AG20443 (cell line): ENCODE measurements at places on chromosomes 1 and 21.

GRCh38 chr1:241696172-241696814 is 44.2 kb downstream of the WDR64 start:
- no peak for DNase-seq

DNA sequence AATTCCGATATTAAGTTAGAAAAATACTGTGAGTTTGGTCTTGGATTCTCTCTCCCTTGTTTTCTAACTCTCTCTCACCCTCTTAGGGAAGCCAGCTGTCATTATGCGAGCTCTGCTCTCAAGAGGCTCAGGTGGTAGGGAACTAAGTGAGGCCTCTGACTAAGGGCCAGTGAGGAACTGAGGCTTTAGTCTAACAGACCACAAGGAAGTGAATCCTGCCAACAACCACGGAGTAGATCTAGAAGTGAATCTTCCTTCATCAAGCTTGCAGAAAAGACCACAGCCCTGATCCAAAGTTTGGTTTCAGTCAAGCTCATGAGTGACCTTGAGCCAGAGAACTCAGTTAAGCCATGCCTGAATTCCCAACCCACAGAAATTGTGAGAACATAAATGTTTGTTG is 180.1 kb upstream of the PRMT6 start:
- DNase-seq = no peak

DNA sequence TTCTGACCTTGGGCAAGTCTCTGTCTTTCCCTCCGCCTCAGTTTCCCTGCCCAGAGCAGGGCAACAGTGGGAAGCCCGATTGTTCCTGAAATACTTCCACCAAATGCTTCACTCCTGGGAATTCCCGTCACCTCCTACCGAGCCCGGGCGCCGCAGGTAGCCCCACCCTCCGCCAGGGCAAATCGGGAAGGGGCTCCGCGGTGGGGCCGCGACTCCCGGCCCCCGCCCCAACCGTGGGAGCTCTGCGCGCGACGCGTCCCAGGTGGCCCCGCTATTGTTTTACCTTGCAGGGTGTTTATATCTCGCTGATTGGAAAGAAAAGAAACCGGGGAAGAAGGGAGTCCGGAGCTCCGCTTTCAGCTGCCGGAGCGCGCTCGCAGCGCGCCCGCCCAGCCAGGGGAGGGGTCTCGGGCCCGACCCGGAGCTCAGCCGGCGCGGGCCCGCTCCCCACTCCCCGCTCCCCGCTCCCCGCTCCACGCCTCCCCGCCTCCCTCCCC is 407 bp downstream of the IGSF3 start:
- DNase-seq = peak; percentile 37

DNA sequence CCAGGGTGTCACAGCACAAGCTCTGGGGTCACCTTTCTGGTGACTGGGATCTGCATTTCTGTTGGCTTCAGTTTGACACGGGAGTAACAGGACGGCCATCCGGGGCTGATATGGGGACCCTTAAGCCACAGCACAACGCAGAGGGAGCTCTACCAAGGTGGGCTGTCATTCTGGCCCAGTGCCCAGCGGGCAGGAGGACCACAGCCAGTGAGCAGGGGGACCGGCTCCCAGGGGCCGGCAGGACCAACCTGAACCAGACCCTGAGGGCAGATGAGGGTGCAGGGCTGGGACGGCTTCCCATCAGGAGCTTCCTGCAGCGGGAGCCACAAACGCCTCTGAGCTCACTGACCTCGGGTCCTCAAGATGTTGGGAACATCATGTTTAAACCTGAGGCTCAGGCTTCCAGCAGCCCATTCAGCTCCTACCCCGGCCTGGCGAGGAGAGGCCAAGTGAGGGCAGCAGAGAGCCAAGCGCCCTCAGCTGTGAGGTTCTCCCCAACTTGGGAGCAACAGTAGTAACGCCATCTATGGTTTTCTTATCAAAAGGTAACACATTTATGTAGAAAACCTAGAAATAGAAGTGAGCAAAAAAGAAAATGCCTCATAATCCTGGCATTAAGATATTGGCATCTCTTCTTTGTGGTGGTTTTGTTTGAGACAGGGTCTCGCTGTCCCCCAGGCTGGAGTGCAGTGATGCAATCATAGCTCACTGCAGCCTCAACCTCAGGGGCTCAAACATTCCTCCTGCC is 26.8 kb downstream of the TMEM201 start:
- peak; percentile 85 for DNase-seq

- no peak for DNase-seq
Observed at GRCh38 chr1:17970757-17971156, 136.8 kb upstream of the IGSF21 start.

DNA sequence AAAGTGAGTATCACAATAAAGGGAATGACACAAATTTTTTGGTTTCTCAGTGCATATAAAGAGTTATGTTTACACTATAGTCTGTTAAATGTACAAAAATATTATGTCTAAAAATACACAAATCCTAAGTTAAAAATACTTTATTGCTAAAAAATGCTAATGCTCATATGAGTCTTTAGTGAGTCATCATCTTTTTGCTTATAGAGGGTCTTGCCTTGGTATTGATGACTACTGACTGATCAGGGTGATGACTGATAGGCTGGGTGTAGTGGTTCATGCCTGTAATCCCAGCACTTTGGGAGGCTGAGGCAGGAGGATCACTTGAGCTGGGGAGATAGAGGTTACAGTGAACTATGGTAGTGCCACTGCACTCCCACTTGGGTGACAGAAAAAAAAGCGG is 12.9 kb upstream of the NUF2 start:
- DNase-seq = no peak

DNA sequence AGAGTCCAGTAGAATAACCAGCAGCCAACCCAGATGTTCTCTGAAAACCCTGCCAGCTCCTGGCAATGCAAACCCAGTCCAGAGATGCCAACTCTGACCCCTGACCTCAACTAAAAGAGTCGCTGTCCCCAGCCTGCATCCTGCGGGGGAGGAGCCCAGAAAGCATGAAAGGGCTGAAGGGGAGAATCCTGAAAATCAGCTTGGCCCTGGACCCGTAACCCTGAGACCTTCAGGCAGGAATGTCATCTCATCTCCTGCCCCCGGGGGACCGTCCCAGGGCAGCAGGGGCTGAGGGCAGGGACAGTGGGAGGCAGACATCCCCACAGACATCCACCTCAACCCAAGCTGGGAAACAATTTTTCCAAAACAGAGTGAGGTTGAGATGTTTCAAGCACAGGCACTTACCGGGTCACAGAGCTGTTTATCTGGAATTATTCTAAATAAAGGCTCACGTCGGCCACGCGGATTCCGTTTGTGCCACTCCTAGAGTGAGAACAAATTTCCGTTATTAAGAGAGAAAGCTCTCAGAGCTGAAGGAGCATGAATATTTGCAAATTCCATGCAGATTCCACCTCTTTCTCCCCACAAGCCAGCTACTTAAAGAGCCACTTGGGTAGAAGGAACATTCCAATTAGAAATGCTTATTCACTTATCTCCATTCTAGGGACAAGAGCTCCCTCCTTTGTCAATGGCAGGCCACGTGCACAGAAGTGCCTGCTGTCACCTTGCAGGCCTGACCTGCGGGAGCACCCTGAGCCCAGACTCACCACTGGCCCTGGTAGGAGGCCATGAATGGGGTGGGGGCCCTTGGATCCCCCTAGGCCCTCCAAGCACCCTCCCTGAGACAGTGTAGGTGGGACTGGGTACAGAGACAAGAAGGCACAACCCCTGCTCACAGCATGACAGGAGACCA is 240.1 kb downstream of the NPHP4 start:
- DNase-seq = no peak

DNA sequence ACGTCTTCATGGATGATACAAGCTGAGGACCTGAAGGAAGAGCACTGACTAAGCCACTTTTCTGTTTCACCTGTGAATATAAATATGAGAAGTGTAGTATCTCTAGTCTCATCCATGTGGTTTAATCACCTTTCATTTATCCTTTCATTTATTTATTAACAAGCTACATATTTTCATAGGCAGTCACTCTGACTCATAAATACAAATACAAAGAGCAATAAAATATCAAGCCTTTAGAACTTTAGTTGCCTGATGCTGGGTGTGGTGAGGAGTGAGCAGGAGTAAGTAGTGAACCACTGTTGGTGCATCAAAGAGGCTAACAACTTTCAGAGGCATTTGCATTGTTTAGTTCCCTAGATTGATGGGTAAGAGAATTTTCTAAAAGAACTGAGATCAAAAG is 269.0 kb upstream of the C1orf87 start:
- DNase-seq = no peak

- DNase-seq = peak; percentile 79
Observed at GRCh38 chr1:197774466-197775281, 606 bp downstream of the DENND1B start.

DNA sequence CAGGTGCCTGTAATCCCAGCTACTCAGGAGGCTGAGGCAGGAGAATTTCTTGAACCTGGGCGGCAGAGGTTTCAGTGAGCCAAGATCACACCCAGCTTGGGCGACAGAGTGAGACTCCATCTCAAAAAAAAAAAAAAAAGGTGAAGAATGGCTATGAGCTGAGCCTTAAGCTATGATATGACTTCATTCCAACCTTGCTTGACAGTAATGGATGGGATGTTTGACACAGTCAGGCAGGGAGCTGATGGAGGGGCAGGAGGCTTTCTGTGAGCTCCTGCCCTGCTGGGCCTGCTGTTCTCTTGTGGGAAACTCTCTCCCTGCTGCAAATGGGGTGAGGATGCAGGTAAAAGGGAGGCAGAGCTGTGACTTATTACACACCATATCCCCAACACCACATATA is 27.6 kb downstream of the NCF2 start:
- no peak for DNase-seq

- DNase-seq = no peak
Observed at GRCh38 chr1:205456868-205457745, 1.3 kb upstream of the BLACAT1 start.

DNA sequence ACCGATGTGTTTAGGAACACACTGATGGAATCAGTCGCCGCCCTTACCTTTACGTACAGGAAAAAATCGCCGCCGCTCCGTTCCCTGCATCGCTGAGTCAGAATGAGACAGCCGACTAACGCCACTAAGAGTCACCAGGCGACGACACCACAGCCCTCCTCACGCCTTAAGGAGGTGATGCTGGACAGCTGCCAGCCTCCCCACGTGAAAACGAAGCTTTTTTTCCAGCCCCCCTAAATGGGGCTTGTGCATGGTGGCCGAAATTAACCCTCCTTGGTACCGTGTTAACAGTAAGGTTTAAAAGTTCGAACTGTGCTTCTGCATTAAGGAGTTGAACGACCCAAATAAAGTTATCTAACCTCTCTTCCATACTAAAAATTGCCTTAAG is 511 bp downstream of the DNTTIP2 start:
- peak; percentile 59 for DNase-seq

- no peak for DNase-seq
Observed at GRCh38 chr1:159201642-159202041, 3.0 kb upstream of the ACKR1 start.

GRCh38 chr1:1137256-1138045 is 21.6 kb upstream of the C1orf159 start:
- no peak for DNase-seq

DNA sequence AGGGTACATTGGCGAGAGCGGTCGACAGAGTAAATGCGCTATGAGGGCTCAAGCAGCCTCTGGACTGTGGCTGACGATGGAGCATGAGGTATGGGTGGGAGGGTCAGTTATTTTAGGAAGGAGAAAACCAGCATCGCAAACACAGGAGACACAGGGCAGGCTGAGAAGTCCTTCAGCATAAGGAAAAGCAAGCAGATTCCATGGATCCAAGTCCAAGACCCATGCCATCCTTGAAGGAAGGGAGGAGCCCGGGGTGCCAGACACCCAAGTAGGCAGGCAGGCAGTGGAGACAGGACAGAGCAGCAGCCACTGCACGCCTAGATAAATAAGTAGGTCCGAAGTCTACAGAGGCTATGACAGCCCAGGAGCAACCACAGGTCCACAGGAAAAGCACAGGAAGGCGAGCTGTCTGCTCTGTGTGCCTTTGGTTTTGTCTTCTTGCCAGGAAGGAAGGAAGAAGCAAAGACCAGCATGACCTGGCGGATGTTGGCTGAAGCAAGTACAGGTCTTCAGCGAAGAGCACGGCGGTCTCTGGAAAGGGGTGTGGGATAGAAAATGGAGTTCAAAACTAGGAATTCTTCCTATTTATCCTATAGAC is 76.4 kb upstream of the SLC45A1 start:
- DNase-seq = no peak

- DNase-seq = no peak
Observed at GRCh38 chr1:2193514-2194281, 874 bp downstream of the FAAP20 start.

DNA sequence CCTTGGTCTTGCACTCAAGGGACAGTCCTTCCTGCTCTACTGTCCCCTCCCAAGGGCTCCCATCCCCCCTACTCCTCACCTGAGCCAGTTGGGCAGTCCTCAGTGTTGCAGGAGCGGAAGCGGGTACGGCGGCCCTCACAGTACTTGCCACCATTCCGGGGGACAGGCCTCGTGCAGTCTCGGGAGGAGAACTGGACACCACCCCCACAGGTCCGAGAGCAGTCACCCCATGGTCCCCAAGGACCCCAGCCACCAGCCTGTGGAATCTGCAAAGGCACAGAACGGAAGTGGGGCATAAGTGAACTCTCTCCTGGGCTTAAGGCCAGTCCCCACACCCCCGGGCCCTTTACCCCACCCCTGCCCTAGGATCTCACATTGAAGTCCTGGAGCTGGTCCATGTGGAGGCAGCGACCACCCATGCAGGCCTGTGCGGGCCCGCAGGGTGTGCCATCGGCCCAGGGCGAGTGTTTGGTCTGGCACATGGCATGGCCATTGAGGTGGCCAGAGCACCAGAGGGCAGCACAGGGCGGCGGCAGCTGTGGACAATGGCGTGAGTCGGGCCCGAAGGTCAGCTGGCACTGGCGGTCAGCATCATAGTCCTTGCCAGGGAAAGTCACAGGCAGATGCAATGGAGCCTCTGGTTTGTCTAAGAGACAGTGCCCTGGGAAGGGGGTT is 5.2 kb downstream of the ADAMTS4 start:
- DNase-seq = no peak

DNA sequence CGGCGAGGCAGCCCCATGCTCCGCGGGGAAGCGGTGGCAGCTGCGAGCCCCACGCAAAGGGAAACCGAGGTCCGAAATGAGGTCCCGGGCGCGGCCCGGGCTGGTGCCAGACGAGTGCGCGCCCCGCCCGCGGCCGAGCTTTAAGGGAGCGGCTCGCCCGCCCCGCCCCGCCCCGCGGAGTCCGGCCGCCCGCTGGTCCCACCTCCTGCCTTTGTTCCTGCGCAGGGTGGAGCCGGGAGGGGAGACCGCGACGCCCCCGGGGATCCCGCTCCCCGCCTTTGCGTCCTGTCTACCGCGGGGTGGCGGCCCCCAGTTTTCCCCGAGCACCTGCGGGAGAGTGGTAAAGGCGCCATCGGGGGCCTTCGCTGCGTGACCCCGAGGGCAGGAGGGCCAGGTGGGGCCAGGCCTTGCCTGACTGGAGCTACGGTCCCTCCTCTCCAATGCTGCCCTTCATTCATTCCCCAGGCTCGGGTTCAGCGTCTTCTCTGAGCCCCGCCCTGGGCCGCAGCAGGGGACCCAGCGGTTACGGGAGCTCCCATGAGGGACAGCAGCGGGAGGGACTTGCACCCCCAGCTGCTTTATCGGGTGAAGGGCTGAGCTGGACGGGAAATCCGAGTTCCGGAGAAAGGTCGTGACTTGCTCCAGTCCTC is at the start of gene HES2:
HES2 (minus strand) TSS at position 116 of the 650 bp plus-strand sequence; CDS start at position 17, 99 bp downstream.
- peak; percentile 73 for DNase-seq

- no peak for DNase-seq
Observed at GRCh38 chr1:232837087-232837486, 31.9 kb downstream of the MAP10 start.
